Activated T-helper 17 cell treated with anti-CD3 and anti-CD28 coated beads, Interleukin-2, amount 50 U/mL, for 72 hours (primary cell): ENCODE measurements at places on chromosomes 6 and 20.

DNA sequence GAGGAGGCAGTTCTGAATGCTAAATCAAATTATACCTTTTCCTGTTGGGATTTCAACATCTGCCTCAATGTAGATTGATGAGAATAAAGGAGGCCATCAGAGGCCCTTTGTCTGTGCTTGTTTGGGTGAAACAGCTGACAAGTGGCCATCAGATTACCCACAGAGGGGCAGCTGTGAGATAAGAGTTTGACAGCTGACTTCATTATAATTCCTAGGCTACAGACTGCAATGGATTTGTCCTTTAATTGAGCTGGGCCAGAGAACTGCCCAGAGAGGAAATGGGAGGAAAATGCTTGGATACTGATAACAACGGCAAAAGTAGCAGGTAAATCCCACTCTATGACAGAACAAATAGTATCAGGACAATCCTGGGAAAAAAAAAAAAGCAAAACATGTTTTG, 649.4 kb downstream of the HDGFL1 start:
- ATAC-seq = no peak

- no peak for ATAC-seq
Observed at GRCh38 chr6:49423817-49424216, 39.2 kb downstream of the MMUT start.

DNA sequence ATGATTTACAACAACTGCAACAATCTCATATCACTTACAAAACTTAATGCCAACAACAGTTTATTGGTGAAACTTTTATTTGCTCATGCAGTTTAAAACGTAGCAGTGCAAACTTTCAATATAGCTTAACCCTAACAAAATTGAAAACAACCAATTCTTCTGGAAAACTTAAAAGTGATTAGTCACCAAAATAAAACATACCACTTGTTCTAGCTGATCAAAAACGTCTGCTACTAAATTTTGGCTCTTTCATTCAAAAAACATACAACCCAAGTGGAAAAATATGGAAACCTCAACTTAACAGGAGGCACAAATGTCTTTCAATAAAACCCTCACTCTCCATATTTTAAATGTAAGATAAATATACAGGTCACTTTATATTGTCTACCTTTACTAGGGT, 39.6 kb downstream of the COL12A1 start:
- ATAC-seq = no peak

DNA sequence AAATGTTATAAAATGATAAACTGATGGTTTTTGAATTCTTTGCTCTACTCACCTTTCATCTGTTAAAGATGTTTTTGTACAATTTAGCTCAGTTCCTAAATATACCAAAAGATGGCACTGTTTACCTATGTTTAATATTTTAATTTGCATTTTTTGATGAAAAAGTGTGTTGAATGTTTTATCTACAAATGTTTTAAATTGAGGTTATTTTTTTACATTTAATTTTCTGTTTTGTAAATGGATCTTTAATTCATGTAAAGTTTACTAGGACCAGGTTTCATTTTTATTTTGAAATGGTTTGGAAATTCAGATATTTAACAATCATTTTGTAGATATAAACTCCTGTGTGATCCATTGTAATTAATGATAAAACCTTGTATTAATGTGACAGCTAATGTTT, 30.0 kb downstream of the CDKAL1 start:
- ATAC-seq = no peak

- no peak for ATAC-seq
Observed at GRCh38 chr6:77356821-77357220, 106.5 kb downstream of the HTR1B start.

DNA sequence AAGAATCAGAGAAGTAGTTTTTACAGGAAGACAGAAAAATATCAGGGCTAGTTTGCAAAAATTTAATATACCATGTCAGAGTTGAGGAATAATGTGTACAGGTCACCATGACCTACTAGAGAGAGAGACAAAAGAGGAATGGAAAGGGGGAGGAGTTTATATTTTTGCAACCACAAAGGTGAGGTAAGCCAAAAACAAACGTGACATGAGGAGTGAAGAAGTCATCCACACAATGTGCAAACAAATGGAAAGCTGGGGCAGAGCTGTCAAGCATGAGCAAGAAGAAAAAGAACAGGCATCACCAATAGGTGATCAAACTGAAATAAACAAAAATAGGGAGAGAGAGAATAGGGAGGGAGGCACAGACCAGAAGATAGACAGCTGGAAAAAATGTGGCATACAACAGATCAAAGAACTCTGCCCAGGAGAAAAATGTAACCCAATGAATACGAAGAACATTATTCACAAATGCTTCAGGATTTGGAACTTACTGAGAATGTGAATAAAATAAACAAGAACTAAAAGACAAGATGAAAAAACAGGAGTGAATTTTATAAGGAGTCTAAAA, 15.5 kb downstream of the RARS2 start:
- ATAC-seq = peak; percentile 45

- peak; percentile 61 for ATAC-seq
Observed at GRCh38 chr20:44747166-44748004, 1.7 kb downstream of the KCNK15 start.

GRCh38 chr6:15985379-15985959, 143.4 kb upstream of the MYLIP start:
- ATAC-seq = no peak

DNA sequence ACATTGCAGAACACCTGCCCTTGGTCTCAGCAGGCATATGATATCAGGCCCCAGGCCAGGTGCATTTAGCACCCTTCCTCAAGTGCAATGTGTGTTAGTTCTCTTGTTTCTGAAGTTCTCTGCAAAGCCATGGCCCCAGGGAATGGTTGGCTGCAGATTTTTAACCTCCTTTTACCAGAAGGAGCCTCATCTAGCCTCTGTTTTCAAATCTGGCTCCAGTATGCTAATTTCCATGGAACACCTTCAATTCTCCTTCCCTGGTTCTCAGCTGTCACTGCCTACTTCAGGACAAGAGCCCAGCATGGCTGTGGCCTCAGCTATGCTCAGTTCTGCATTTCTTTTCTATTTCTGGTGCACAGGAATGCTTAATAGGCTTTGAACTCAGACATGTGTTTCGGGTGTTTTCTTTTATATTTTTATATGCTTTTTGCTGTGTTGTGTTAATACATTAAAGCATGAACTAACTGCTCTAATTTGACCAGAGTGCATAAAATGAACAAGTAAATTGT, 51.6 kb upstream of the OGFRL1 start:
- ATAC-seq = no peak

DNA sequence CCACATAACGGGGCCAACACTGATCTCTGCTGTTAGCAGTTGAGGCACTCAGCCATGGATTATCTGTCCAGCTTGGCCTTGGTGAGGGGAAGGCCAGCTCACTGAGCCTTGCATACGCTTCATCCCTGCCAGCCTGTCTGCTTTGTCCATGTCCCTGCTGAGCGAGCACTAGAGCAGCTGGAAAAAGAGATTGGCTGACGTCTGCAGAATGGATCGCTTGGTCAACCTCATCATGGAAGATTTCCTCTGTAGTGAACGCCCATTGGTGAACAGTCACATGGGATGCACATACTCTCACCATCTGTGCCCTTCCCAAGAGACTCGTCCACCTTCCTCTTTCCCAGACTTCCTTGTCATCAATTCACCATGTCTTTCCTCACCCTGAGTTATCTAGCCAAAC, 26.9 kb downstream of the MUC22 start:
- ATAC-seq = no peak

- ATAC-seq = no peak
Observed at GRCh38 chr6:21201187-21201586, 392.4 kb upstream of the SOX4 start.

- no peak for ATAC-seq
Observed at GRCh38 chr20:20231528-20232298, 136.2 kb upstream of the INSM1 start.

DNA sequence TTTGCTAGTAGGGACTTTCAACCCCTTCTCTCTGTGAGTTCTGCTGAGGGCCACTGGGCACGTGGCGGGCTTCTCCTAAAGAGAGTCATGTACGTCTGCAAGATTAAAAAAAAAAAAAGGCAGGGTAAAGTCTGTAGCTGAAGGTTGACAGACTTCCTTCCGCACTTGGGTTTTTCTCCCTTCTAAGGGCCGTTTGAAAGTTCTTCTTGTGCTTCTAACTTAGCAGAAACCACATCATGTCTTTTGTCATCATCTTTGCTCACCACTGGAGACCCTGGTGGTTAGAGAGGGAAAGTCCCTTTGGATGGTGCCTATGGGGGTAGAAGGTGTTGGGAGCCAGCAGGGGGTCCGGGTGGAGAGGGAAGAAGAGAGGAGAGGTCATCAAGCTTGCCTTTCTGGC, 31.4 kb downstream of the PRDM1 start:
- ATAC-seq = peak; percentile 38

- ATAC-seq = no peak
Observed at GRCh38 chr20:49899541-49900383, 15.6 kb downstream of the SPATA2 start.

GRCh38 chr6:41167173-41167963, 4.5 kb upstream of the TREM2 start:
- ATAC-seq = no peak

DNA sequence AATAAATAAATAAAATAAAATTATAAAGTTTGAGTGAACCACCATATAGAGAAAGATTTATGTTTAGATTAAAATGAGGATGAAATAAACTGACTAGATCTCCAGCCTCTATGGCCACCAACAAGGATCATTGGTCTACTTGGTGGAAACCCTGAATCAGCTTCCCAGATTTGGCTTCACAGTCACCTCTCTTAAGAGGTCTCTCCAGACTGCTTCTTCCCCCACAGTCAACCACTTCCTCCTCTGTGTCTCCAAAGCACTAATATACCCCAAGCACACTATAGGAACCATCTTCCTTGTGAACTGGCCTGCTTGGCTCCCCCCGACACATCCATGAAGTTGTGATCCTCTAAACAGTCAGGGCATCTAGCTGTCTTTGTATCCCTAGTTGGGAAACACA, 529.6 kb upstream of the RNF217 start:
- no peak for ATAC-seq
